ENCODE measurements at places on chromosomes 3 and 15.

GRCh38 chr3:180409170-180409569 lies 192.8 kb upstream of the TTC14 start:
- no peak for DNase-seq

DNA sequence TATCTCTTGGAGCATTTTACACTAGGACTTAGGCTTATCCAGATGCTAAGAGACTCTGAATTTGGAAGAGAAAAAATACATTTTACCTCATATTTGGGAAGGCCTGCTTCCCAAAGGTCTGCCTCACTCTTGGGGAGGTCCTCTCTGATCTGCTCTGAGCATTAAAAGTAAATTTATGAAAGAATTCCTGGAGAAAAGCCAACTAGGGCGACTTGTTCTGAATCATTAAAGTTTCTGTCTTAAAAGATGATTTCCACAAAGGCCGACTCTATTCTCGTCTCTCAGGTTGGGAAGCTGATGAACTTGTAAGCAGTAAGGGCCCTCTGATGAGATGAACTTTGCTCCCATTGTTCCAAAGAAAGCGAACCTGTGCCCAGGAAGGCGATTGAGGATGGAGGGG lies 48.7 kb upstream of the HES1 start:
- no peak for DNase-seq

- DNase-seq: no peak
These were observed 204.7 kb upstream of the GAP43 start for GRCh38 chr3:115418583-115418982.

- no peak for DNase-seq
These were observed 26.5 kb downstream of the PLA1A start for GRCh38 chr3:119624002-119624720.

Data from CD4-positive, alpha-beta T cell treated with Interleukin-15 for 1 hour (primary cell).